ENCODE measurements at places on chromosomes 1 and 21.

DNA sequence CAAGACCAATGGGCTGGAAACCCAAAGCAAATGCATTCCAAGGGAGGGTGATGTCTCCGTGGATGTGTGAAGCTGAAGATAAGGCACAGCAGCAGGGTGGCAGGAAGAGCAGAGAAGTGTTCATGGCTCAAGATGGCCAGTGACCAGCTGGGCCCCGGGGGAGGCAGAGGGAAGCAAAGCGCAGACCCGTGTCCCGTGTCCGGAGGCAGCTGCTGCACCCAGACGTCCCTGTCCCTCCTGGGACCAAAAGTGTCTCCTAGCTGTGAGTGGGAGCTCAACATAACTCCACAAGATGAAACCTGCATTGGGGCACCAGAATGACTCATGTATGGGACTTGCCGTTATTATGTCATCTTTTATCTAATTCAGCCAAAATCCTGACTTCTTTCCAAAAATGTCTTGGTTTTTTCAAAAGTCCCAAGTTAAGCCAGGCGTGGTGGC lies 118.2 kb downstream of the RIPK4 start:
- DNase-seq: peak; percentile 57

DNA sequence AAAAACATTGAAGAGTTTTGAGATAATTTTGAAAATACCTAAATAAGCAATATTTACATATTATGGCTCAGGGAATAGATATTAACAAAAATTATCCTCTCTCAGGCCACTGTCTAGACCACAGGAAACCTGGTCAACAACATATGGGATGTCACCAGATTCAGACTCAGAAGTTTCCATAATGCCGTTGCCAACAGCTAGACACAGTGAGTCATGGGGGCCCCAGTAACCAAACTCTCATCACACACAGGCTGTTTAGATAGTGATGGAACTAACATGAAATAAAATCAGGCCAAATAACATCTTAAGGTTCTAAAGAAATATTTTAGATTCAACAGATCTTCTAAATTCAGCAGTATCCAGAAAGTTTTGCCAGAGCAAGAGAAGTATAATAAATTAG lies 681.7 kb upstream of the ADAMTS5 start:
- DNase-seq: peak; percentile 97

- no peak for DNase-seq
Measured at GRCh38 chr1:217881131-217881543, 250.0 kb downstream of the SPATA17 start.

DNA sequence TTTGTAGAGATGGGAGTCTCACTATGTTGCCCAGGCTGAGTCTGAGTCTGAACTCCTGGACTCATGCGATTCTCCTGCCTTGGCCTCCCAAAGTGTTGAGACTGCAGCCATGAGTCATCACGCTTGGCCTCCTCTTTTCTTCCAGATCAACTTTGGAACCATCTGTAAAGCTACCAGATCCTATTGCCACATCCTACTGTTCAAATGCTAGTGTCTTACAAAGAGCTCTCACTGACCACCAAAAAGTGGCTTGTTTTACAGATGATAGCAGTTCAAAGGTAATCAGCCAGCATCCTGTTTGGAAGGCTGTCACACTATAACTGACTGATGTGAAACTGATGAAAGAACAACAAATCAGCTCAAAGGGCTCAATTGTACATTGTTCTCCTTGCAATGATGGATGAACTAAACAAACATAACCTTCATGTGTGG lies 221.6 kb downstream of the AKT3 start:
- DNase-seq: no peak

DNA sequence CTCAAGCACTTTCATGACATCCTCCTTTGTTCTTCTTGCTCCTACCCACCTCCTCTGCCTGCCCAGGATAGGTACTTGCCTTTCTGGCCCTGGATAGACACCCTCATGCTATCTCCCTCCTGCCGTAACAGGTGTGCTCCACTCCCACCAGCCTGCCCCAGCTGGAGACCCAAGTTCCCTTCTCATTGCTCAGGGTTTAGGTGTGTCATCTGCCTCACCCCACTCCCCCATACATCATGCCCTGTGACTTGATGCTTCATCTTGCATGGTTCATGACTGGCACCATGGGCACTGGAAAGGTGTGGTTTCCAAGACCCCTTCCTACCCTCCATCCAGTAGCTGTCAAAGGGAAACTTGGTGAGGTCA lies 5.9 kb downstream of the RHEX start:
- no peak for DNase-seq

- no peak for DNase-seq
Measured at GRCh38 chr1:219834314-219834917, 93.9 kb downstream of the SLC30A10 start.

DNA sequence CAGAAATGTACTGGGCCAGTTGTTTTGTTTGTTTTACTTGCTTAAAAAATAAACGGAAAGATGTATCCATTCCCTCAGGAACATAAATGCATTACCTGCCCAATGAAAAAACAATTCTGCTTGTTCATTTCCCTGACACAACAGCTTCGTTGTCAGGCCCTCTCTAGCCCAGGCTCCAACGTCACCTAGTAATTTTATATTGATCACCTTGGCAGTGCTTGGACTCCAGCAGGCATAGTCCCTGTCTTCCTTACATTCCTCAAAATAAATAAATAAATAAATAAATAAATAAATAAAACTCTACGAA lies 1.2 kb downstream of the CEP170 start:
- no peak for DNase-seq

GRCh38 chr1:100631015-100631551 lies 88.5 kb upstream of the VCAM1 start:
- peak; percentile 98 for DNase-seq

- no peak for DNase-seq
Measured at GRCh38 chr21:34885125-34885524, 164.0 kb downstream of the RUNX1 start.

Data from brain microvascular endothelial cell (primary cell).